Activated T-cell treated with anti-CD3 and anti-CD28 coated beads for 1 hour (primary cell): ENCODE measurements at places on chromosomes 11 and 22.

- no peak for DNase-seq
Measured at GRCh38 chr11:63560506-63561180, 2.5 kb downstream of the PLAAT2 start.

- DNase-seq, result no peak
Measured at GRCh38 chr22:28246397-28246796, 327.3 kb upstream of the PITPNB start.

DNA sequence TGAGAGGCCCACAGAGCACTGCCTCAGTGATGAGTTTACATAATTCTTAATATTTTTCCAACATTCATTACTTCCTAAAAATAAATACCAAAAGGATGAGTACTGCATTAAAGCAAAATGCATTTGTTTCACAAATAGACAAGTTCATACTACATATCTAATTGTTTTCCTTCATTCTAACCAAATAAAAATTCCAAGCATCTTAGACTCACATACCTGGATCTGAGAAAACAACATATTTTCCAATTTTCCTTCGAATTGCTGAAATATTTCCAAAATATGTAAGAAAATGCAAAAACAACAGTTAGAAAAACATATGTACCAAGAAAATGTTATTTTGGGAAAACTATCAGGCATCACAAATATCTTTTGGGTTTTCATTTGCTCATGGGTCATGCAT, 127.9 kb upstream of the CEP126 start:
- no peak for DNase-seq

DNA sequence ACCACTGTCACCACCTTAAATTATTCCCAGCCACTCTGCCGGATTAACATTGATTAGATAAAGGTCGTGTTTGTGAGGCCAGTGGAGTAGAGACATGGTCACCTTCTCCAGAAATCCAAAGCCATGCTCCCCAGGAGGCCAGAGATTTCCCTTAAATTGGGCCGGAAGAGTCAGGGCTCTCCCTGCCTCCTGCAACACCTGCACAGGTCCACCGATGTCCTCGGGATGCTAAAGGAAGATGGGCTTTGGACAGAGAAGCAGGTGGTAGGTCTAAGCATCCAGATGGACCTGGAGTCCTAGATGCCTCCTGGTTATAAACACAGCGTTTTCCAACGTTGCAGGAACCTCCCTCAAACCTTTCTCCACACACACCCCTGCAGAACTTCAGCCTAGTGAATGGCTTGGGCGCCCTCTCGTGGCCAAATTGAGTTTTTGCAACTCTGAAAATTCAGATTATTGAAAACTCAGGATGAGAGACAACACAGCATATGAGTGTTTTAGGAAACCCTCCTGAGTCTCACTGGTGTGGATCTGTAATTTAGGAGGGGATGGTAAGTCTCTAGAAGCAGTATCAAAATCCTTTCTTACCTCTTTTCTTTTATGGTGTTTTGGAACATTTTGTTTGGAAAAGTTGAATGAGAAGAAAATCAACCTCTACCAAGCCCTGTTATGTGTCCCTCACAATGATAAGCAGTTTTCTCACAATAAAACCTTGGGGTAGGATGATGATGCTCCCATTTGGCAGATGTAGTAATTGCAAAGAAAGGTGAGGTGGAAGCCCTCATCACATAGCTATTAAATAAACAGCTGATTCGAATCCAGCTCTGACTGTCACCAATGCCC, 109.6 kb downstream of the RRAS2 start:
- peak; percentile 73 for DNase-seq

DNA sequence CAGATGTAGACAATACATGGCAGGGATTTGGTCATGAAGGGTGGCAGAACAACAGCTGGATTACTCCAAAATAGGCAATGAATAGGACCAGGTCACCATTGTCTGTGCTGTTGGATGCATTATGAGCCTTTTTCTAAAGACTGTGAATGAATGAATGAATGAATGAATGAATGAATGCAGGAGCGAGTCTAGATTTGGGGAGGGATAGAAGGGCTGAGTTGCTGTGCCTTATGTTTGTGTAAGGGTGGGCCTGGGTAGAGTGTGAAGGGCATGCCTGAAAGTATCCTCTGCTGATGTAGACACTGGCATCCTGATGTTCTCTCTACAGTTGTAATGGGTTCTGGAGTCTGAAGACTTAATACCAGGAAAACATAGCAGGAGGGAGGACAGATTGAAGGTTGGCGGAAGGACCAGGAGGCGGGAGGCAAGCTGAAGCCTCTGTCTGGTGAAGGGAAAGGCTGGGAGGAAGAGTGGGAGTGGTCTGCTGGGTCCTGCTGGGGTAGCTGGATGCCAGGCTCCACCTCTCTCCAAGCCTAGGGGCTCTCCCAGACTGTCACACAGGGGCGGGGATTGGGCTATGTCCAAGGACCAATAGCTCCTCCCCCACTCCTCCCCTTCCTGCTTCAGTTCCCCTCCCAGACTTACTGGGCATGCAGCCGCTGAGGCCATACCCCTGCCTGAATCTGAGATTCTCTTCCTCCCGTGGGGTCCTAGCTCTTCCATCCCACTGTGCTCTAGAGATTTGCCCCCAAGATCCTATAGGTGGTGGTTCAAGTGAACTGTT, 4.8 kb downstream of the TRIM3 start:
- DNase-seq, result no peak

DNA sequence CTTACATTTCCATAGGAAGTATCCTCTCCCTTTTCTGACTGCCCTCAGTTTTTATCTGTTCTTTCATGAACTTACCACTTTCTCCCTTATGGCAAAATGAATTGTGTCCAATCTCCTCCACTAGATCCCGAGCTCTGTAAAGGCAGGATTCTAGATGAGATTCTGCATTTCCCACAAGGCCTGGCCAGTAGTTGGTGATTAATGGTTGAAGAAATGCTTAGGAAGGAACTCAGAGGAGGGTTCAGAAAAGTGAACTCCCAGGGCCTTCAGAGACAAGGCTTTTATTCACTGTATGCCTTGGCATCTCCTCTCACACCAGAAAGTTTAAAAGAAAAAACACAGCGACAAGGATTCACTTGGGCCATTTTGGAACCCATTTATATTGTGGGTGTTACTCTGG, 66.2 kb downstream of the CCDC81 start:
- DNase-seq, result no peak

DNA sequence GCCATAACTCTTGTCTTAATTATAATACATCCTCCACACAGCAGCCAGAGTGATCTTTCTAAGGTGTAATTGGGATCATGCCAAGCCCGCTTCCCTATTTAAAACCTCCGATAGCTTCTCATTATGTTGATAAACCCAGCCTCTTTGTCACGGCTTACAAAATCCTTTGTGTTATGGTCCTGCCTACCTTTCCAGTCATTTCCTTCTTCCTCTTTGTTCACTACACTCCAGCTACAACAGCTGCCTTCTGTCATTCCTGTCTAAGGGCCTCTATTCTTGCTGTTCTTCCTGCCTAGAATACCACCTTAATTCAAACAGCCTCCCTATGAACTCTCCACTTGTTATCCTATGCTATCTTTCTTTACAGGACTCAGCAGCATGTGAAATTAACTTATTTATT, 70.6 kb upstream of the CAPRIN1 start:
- DNase-seq, result no peak

DNA sequence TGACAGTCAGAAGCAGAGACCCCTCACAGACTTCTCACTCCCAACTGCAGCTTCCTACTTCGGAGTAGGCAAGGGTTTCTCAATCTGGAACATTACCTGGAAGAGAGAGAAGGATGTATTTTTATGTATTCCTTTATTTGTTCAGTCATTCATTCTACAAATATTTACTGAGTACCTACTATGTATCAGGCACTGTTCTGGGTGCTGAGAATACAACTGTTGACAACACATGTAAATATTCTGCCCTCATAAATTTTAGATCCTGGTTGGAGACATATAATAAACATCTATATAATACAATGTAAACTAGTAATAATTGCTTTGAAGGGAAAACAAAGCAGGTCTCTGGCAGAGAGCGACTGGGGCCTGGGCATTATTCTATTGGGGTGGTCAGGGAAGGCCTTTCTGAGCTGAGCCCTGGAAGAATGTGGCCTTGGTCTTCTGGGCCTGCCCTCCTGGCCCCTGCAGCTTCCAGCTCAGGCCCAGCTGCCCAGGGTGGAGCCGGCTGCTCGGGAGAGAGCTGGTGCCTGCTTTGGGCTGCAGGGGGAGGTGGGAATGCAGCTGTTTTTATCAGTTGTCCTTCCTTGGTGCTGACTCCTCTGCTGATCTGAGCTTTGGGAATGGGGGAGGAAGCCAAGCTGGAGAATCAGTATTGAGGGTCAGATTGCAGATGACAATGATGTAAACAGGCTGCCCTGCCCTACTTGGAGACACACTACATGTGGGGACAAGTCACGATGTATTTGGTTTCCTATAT, 46.8 kb downstream of the PKNOX2 start:
- no peak for DNase-seq

- DNase-seq, result no peak
Measured at GRCh38 chr11:17148536-17148935, 59.2 kb downstream of the PIK3C2A start.

- no peak for DNase-seq
Measured at GRCh38 chr11:91823252-91823830, 401.3 kb upstream of the FAT3 start.

- no peak for DNase-seq
Measured at GRCh38 chr22:36823186-36823839, 6.5 kb upstream of the PVALB start.

DNA sequence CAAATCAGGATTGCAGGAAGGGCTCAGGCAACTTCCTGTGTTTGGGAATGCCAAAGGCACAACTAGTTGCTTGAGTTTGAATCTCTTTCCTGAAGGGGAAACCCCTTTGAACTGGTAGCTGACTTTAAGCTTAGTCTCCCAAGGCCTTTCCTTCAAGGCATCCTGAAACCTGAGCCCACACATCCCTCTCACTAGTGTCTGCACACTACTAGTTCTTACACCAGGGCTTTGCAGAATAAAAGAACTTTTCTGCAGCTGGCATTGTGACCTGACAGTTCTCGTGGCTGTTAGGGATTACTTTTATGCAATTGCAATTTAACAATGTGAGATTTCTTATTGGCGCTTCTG, 95.4 kb downstream of the EXT2 start:
- no peak for DNase-seq

DNA sequence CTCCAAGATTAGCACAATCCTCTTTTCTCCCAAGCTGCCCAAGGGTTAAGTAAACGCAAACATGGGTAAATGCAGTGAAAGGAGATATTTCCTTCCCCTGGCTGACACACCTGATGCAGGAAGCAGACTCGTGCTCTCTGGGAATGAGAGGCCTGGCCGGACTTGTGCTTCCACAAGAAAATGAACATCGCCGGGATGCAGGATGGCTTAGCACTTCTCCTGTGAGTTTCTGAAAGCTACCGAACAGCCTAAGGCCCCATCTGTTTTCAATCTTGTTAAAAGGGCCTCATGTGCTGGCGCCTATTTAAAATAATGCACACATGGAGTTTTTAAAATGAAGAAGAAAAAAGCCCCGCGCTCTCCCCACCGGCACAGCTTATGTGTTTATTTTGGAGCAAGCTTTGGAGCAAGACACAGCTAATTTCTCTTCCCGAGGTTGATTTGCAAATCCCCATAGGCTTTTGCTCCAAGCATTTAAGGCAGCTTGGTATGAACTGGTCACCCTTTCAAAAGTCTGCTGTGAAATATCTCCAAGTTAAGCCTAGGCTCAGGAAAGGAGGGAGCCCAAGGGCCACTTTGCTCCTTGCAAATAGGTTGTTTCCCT, 100.9 kb downstream of the SYN3 start:
- no peak for DNase-seq

DNA sequence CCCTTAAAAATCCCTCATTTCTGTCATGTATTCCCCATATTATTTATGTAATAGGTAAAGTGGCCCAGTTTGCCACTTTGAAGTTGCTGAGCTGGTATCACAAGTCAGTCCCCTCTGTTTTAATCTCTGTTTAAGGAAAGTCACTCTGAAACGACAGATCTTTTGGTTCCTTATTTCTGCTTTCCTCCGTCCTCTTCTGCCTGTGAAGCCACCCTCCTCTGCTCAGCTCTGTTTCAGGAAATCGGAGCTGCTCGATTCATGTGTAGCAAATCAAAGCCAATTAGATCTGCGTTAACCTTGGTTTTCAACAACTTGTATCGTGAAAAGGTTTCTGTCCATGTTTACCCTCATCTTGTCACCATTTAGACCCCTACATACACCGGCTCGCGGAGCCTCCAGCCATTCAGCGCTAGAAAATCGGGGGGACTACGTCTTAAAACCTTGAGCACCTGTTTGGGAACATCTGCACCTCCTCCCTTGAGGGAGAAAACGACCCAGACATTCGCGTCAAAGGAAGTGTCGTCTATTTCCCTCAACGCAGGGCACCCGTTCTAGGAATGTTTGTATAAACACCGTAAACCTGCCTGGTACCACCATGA, 576 bp upstream of the SC5D start:
- DNase-seq, result no peak

DNA sequence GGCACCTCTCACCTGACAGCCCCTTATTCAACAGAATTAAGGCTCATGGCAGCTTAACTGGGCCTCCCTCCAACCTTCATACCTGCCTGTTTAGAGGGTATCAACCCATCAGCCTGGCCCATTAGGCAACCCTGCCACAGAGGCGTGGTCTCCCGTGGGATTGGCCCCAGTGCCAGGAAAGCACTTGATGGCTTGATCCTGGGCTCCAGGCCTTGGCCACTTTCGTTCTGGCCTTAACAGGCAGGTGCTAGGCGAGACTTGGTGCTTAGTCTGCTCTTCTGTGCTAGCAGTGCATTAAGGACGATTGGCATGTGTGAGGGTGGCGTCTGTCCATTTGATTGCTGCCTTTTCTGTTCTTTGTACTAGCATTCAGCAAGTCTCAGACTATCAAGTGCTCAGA, 75.2 kb downstream of the CABIN1 start:
- DNase-seq, result no peak

DNA sequence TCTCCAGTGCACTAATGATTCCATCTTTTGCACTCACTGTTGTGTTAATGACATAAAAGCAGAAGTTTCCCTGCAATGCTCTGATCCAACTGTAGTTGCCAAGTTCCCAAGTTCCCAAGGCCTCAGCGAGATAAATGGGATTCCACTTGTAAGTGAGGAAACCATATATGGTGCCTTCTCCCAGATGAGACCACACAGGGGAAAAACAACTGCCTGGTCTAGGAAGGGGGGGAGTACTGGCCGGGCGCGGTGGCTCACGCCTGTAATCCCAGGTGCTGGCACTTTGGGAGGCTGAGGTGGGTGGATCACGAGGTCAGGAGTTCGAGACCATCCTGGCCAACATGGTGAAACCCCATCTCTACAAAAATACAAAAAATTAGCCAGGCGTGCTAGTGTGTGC, 23.3 kb upstream of the RELA start:
- DNase-seq, result no peak

GRCh38 chr22:47586038-47586437, 823.6 kb downstream of the TBC1D22A start:
- DNase-seq, result no peak

DNA sequence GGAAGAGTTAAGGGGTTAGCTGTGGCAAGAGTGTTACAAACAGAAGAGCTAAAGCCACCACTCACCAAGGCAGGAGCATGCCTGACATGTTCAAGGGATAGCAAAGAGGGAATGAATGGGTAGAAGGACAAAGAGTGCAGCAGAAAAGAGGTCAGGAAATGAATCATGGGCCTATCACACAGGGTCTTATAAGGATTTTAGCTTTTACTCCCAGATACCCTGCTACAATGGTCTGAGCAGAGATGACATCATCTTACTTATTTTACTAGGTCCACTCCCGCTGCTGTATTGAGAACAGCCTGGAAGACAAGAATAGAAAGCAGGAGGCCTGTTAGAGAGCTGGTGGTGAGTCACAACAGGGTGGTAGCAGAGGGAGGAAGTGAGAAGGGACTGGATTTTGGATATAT, 9.8 kb downstream of the TRAF6 start:
- DNase-seq, result no peak
